ENCODE measurements at places on chromosomes 16 and 17. TPM values are rescaled to one million over a fixed set of nuclear protein-coding genes. Genes with fewer than 3 reads are reported as not detected.

Gene NAE1
- 78.5 TPM for total RNA-seq

Gene GNAO1
- total RNA-seq, result 0.30 TPM

Gene CBX8
- 5.6 TPM for total RNA-seq

Gene CD68
- 5.6 TPM for total RNA-seq

Gene TUBB3
- 492 TPM for total RNA-seq

Gene NPB
- total RNA-seq, result 1.5 TPM

Gene EPOP
- 0.89 TPM for total RNA-seq

Gene ACOX1
- 71.0 TPM for total RNA-seq

Gene TMC6
- total RNA-seq, result 0.42 TPM

Gene KRT12
- total RNA-seq, result not detected

Gene HSPB9
- 0.14 TPM for total RNA-seq

Gene RNF167
- 16.9 TPM for total RNA-seq

Gene IL32
- total RNA-seq, result 12.5 TPM

Gene AOC2
- total RNA-seq, result 0.69 TPM

Gene CLEC3A
- not detected for total RNA-seq

Gene HBM
- total RNA-seq, result not detected

Gene GSDMA
- not detected for total RNA-seq

Gene MPV17L
- total RNA-seq, result 0.23 TPM

Gene ABCC12
- total RNA-seq, result not detected

Gene AKTIP
- 34.4 TPM for total RNA-seq

Gene FBXW10
- total RNA-seq, result under 0.01 TPM

Gene SLFN12L
- total RNA-seq, result not detected

Gene SLC5A10
- not detected for total RNA-seq

Gene IRF8
- not detected for total RNA-seq

Gene KRT28
- total RNA-seq, result not detected

Data from smooth muscle cell of the umbilical artery (primary cell).